Activated CD4-positive, alpha-beta T cell treated with anti-CD3 and anti-CD28 coated beads, Interleukin-2, amount 50 U/mL, for 24 hours (primary cell): ENCODE measurements at places on chromosomes 11 and 22.

DNA sequence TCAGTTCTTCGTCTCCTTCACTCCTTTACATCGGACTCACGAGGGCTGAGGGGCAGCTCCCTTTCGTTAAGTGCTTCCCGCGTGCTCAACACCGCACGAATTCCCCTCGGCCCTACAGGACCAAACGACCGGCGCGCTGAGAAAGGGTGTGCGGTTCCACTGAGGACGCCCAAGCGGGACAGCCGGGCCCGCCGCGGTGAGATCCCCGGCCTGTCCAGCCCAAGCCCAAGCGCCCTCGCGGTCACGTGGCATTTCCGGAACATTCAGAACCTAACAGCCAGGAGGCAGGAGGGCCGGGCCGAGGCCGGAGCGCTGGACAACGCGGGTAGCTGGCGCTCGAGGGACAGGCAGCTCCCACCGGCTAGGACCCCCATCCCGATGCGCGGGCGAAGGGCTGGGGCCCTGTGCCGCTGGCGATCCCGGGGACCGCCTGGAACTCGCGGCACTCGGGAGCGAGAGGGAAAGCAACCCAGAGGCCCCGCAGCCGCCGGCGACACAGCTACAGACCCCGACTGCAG is 737 bp upstream of the STIP1 start:
- DNase-seq, result peak; percentile 16

DNA sequence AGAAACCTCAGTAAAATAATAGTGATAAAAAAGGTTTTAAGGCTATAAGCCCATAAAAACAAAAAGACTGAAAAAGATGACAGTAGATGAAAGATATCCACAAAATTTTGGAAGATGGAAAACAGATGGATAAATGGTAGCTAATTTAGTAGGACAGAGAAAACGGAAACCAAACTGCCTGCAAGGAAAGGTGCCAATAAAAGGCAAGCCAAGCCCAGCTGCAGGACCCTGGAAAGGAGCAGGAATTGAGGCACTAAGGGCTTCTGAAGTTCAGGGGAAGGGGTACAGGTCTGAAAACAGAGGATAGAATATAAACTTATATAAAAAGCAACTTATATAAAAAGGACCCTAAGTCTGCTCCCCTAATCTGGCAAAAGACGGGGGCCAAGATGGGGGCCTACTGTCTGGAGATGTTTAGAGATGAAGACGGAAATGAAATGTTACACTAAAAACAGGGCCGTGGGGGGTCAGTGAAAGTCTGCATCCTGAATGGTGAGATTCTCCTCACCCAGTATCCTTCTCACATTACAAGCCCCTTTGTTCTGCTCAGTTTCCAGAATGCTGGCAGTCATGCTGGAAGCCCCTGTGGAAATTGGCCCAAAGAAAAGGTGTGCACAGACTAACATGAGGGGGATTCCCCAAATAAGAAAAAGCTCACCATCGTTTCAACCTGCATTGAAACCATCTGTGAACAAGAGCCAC is 269.3 kb upstream of the PITPNB start:
- DNase-seq, result no peak

DNA sequence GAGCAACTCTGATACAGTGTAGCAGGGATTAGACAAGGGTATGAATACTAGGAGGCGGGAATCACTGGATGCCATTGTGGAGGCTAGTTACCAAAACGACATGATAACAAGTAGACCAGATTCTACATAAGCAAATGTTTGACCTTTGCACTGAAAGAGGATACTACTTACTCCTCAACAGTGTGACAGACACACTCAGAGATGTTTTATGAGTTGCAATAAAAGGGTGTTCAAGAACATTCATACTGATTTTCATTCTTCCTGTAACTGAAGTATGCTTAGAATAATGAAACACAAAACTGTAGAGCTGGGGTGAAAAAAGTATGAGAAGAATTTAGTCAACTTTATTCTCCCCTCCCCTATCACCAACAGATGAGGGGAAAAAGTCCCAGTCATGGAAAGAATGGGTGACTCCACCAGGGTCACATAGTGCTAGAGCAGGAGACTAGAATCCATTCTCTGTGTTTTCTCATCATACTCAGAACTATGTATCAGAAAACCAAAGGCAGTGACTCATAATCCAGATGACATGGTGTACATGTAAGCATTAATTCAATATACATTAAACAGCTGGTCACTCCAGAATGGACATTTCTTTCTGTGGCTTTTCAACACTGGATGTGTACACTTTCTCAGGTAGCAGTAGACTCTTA is 32.8 kb downstream of the ARHGAP20 start:
- DNase-seq, result no peak

GRCh38 chr11:44728491-44728910 is 1.7 kb downstream of the TSPAN18 start:
- DNase-seq, result no peak

DNA sequence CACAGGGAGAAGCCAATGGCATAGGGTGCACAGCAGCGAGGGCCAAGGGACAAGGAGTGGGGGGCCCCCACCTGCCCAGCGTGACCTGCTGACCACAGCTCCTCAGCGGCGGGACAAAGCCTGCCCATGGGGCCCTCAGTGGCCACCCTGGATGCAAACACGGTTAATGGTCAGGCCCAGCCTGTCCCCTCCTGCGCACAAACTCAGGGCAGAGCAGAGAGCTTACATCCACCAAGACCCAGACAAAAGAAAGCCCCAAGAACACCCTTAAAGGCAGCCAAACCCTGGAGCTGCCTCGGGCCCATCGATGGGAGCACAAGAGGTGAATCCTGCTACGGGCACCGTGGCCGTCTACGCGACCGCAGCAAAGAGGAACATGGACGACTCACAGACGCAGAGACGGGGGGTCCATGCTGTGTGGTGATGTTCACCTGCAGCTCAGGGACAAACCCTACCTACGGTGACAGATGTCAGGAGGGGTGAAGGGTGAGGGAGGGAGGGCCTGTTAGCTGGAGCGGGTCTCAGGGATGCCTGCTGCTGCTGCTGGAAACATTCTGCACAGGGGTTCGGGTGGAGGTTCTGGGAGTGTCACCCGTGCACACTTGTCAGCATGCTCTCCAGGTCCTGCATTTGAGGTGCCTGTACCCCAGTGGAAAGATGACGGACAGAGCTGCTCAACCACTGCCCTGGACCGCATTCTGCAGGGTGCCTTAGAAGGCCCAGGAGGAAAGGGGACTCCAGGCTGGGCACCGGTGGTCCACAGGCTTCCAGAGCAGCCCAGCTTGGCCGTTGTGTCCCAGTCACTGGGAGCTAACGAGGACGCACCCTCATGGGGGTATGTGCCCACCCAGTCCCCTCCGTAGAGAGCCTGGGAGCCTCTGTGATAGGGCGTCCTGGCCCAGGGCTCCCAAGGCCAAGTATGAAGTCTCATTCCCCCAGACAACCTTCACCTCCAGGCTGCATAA is 11.6 kb downstream of the ASCL2 start:
- no peak for DNase-seq

GRCh38 chr11:103929170-103929903 is 107.1 kb upstream of the DDI1 start:
- DNase-seq, result no peak

GRCh38 chr22:27032091-27032761 is 374.8 kb downstream of the MIAT start:
- DNase-seq, result no peak

DNA sequence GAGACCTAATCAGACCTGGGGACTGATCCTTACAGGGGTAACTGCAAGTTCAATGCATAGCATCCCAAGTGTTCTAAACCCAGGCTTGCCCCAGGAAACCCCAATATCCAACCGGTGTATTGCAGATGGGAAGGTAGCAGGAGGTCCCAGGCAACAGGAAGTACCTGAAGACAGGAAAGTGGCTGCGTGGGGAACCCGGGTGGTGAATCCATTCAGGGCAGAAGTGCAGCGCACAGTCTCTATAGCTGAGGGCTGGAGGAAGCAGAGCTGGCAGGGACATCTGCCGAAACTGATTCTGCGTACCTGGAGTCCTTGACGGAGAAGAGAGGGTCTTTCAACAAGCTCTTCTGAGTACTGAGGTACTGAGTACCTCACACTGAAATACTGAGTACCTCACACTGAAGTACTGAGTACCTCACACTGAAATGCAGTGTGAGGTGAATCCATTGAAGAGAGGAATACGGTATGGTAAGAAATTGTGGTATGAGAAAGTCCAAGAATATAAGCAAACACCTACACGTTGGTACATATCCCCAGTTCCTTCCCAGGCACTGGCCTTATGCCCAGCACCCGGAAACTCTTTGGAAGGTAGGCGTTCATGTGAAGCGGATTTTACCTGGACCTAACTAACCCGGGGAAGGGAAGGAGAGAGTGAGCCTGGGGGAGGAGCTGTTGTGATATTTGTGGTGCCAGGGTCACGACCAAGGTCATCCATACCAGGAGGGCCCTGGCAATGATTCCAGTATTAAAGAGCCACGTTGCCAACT is 20.1 kb downstream of the SCN4B start:
- no peak for DNase-seq

DNA sequence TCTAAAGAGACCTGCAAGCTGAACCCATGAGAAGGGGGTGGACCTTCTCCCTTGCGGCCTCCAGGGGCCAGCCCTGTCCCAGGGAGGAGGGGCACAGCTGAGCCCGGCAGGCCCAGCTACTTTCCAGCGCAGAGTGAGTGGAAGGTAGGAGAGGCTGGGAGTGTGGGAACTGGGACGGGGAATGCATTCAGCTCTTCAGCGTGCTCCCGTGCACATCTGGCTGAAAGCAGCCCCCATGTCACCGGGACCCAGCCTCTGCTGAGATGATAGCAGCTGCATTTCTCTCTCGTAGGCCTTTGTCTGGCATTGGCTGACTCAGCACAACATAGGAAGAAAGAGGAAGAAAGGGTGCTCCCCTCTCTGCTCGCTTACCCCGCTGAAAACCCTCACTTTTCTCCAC is 951.5 kb downstream of the TBC1D22A start:
- no peak for DNase-seq

DNA sequence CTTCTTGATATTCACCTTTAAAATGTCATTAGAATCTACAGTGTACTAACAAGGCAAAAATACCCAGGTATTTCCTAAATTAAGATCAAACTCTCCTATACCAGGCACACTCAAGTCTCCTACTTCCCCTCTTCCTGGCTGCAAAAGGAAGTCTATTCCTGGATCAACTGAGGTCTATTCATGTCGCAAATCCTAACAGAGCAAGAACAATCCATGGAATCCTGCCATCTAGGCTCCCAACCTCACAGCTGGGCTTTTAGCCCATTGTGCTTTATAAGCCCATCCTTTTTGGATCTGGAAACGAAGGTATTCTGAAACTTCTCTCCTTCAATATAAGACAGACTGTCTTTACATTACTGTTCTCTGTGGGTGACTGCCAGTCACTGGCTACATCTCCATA is 161.8 kb downstream of the SOX6 start:
- DNase-seq, result no peak

GRCh38 chr11:41795004-41795403 is 335.6 kb upstream of the LRRC4C start:
- DNase-seq, result no peak

DNA sequence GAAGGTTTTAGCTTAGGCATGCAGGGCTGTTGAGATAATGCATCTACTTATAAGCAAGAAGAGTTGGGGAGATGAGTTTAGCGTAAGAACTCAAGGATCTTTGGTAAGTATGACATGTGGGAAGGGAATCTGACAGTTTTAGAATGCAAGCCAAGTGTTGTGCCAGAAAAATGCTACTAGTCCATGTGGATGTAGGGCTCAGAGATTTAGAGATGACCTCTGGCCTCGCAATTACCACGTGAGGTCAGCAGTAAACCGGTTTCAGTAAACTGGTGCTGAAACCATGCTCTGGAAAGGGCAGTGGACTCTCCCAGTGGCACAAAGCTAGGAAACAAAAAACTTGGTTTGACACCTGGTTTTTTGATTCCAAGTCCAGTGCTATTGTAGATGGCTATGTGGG is 18.9 kb downstream of the MRPL16 start:
- DNase-seq, result no peak

DNA sequence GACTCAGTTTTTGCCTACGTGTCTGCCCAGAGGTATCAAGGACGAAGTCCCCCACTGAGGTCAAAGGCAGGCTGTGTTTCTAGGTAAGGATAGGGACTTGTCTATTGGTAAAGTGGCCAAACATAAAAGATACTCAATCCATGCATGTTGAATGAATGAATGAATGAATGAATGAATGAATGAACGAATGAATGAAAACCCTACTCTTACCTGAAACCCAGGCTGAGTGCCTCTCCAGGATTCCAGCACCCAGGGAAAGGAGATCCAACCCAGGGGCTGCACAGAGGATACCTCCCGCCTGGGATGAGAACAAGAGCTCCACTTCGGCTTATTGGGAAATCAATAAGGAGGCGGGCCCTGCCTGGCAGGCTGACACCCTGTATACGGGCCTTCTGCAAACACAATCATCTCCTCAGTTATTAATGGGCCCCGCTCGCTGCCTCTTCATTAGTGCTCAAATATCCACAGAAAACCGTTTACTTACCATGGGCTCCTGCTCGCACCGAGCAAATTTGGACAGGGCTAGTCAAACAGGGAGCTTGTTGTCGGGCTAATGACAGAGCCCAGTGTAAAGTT is 177.4 kb downstream of the BUD13 start:
- DNase-seq, result no peak

DNA sequence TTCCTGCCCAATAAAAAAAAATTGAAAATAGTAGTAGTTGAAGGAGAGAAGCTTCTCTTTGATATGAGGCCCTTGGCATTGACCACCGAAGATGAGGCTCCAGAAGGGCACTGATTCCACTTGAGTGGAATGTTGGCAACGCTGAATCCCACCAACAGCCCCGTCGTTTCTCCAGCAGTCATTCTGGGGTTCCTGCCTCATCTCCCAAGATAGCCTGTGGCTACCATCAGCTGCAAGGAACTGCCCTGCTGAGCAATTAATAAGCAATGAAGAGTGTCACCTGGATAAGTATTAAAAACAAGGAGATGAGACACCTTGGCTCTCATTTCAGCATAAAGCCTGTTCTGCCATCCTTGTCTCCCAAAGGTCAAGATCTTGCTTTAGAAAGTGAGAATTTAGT is 144.1 kb downstream of the CSNK2A3 start:
- no peak for DNase-seq

DNA sequence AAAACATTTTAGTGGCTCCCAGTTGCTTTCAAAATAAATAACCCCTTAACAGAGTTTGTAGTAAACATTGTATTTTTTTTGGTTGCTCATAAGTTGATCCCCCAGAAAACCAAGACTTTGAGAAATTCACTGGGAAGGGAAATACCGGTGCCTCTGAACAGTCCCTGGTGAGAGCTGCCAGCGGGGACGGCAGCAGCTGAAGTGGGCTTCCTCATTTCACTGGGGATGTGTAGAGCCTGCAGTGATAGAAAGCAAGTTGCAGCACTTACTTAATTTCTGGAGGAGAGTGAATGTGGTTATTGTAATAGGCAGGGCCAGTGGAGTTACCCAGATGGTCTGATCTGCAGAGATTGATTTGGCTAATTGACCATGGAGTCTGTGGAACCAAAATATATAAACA is 18.6 kb upstream of the MCHR1 start:
- DNase-seq, result no peak

DNA sequence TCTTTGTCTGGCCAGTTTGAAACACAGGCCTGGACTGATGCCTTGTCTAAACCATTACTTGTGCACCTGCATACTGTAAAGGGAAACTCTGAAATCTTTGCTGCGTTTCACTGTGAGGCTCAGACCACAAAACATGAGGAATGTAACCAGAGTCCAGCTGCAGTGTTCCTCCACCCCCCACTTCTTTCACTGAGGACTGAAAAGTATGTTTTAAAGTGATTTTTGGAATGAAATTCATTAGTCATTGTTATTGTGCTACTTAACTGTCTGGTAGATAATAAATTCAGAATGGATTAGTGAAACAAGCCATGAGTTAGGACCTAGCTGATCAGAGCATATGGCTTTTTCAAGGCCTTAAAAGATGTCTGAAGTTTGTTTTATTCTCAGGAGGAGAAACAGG is 181.2 kb downstream of the WNT11 start:
- DNase-seq, result no peak

- no peak for DNase-seq
Observed at GRCh38 chr11:63019506-63019905, 3.9 kb upstream of the SLC22A8 start.
